ENCODE measurements at places on chromosomes 12 and 14. TPM values are rescaled to one million over a fixed set of nuclear protein-coding genes. Genes with fewer than 3 reads are reported as not detected.

- DNase-seq, result no peak
Measured at GRCh38 chr12:34604227-34604626, 581.9 kb downstream of the ALG10 start.

The TCL1A gene
- not detected for total RNA-seq

DNA sequence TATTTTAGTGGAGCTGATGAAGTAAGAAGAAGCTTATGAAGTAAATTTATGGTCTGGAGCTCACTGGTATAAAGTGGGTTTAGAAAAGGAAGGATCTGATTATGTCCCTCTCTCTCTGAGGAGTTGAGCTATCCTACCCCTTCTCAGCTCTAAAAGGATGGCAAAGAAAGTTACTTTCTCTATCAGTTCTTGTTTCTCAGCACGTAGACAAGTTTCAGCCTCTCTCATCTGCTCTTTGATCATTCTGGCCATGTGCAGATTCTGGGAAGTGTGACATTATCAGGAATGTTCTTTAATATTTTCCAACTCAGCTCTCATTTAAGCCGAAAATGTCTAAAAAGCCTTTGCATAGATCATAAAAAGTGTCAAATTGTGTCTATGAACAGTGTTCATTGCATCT is 5.8 kb upstream of the EGLN3 start:
- DNase-seq, result no peak

DNA sequence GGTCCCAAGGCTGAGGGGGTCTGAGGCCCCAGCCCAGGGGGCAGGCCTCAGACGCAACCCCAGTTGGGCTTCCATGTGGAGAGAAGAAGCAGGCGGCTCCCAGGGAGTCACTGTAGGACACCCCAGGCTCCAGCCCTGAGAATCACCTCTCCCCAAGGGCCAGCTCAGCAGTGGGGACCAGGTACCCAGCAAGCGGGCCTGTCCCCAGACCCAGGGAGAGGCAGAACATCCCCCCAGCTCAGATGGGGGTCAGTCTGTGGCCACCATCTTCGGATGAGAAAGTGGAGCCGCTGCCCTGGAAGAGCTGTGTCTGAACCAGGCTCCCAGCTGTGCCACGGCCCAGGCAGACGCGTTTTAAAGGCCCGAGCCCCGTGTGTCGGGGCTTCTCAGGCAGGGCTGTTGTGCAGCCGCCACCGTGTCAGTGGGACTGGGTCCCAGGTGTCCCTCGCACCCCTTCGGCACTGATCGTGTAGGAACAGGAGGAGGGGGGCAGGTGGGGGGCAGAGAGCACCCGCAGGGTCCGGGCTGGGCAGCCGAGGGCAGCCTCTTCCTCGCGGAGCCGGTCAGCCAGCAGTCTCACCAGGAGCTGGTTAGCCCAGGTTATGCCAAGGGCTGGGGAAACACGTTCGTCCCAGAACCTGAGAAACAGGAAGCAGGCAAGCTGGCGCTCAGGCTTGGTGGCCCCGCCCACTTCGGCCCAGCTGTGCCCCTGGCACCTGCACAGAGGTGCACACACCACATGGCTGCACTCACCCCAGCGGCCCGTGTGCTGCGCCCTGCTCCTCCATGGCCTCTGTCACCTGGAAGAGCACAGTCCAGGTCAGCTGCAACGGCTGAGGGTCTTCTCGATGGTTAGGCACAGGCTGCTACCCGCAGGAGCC is 16.6 kb downstream of the XRCC3 start:
- no peak for DNase-seq

- no peak for DNase-seq
Measured at GRCh38 chr14:90660865-90661570, 155.2 kb downstream of the TTC7B start.

DNA sequence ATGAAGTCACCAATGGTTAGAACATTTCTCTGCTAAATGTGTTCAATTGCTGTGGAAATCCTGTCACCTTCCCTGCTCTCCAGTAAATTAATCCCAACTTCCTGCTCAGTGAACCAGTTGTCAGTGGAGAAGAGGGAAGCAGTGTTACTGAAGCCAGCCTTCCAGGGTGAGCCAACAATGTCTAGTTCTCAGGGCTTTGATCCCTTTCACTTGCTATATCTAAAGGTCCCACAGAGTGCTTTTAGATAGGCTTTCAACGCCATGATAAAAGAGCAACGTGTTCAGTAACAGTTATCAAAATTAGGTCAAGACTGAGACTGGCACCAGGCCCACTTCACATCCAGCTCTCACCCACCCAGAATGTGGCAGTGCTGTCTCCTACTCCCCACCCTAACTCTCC is 139.7 kb downstream of the KCNH5 start:
- no peak for DNase-seq

GRCh38 chr12:128004383-128004938 is 262.5 kb upstream of the TMEM132C start:
- no peak for DNase-seq

GRCh38 chr12:75525263-75525662 is 13.9 kb upstream of the KRR1 start:
- no peak for DNase-seq

GRCh38 chr14:42323426-42323825 is 716.8 kb downstream of the LRFN5 start:
- no peak for DNase-seq

DNA sequence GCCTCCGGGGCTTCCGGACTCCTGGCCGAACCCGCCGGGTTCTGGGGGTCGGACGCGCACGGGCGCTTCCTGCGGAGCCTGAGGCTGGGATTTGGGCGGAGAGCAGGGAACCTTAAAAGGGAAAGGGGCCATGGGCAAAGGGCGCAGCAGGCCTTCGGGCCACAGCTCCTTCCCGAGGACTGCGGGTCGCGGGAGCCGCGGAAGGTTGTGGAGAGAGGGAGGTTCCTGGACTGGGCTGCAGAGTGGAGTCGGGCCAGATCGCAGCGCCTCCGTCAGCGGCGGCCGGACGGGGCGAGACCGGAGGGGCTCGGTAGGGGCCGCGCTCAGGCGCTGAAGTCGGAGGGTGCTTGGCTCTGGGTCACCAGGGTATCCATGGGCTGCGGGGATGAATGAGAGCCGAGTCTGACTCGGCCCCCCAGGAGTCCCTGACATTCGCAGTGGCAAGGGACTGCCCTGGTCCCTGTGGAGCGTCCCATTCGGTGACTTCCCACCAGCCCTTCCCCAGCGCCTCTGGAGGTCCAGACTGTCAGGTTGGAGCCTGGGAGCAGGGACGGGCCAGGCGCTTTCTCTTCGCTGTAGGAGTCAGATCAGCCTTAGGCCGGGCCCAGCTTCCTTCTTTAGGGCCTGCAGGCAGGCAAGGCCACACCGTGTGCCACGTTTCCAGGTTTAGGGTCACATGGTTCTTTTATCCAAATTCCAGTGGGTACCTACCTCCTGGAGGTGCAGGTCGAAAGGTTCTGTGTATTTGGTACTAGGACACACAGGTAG is 938 bp upstream of the SLC25A29 start:
- no peak for DNase-seq

DNA sequence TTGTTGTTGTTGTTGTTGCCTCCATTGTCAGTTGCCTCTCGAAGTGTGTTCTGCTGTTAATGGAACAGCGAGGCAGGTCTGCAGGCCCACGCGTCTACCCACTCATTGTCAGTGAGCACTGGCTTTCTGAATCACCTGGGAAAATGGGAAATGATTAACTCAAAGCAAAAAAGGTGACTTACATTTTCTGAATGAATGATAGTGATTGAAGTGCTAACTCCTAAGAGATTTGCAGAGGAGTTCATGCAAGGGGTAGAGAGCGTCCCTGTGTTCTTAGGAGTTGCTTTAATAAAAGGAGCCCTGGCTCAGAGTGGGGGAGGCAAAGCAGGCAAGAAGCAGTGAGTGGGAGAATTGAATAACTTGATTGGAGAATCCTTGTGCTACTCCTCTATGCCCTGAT is 177.6 kb downstream of the CAND1 start:
- no peak for DNase-seq

The PMEL gene
- 10,199 TPM for total RNA-seq

DNA sequence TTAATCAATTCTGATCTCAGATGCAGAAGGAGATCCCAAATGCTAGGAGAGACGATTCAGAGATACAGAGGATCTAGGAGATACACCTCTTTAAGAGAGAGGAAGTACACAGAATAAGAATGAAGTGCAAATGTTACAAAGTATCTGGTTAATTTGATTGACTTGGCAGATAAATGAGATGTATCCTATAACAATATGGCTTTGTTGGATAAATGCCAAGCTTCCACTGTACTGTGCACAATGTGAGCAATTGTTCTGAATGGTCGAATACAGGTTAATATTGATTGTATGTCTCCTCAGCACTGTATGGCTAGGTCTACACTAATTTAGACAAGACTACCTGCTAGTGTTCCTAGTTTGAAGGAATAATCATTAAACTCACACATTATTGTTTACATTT is 119.6 kb upstream of the PTPRB start:
- no peak for DNase-seq

The RPL10L gene
- not detected for total RNA-seq

DNA sequence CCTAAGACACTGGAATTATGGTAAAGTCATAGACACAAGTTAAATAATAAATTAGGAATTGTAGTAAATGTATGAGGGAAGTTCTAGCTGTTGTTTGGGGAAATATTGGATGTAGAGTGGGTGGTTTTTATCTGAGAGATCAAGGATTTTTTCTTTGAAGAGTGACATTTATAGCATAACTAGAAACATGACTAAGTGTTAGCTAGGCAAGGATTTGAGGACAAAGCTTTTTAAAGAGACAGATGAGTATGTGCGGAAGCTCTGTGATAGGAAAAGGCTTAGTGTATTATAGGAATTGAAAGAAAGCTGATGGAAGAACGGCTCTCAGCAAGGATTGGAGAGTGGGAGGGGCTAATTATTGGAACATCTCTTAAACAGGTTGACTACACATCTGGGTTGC is 24.5 kb downstream of the PDZRN4 start:
- no peak for DNase-seq

DNA sequence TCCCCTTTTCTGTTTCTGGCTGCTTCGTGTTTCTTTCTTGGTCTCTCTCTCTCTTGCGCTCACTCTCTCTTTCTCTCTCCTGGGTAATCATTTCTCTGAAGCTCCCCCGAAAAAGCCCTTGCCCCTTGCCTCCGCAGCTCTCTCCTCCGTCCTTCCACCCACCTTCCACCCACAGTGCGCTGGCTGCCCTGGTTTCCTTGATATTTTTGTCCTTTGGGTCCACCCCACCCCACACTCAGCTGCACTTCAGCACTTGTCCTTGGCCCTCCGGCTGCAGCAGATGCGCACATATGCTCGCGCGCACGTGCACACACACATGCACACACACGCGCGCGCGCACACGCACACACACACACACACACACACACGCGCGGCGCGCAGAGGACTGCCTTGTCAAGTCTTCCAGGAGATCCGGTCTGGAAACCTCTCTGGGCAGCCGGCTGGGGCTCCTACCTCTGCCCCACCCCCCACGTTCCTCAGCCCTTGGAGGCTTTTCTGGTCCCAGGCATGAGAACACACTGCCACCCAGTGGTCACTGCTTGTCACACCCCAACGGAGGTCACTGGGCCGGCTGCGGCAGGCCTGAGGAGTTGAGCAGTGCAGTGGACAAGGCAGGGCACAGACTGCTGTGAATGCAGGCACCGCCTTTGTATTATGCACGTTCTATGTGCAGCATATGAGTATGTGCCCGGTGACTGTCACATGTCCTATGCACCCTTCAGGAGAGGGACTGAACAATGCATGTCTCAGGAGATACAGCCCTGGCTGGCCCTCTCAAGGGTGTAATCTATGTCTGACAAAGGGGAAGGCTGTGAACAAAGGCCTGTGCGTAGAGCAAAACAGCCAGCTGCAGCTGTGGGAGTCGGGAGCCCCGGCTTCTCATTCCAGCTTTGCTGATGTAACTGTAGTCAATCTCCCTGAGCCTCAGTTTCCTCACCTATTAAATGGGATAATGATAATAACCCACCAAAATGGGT is 6.5 kb downstream of the LAG3 start:
- peak; percentile 96 for DNase-seq

DNA sequence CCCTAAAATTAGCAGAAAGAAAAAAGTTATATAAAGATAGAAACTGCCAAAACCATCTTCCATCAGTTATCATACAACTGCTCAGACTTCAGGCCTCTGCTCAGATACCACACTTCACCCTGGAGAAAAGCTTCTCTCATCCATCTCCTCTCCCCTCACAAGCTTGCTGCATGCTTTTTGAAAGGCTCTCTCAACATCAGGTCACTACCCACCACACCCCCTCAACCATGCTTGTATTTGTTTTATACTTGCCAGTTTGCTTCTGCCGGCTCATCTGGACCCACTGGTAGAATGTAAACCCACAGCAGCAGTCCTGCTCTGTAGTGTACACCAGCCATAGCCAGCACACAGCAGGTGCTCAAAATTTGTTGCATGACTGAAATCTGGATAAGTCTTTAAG is 8.8 kb downstream of the PPP1CC start:
- DNase-seq, result peak; percentile 13

DNA sequence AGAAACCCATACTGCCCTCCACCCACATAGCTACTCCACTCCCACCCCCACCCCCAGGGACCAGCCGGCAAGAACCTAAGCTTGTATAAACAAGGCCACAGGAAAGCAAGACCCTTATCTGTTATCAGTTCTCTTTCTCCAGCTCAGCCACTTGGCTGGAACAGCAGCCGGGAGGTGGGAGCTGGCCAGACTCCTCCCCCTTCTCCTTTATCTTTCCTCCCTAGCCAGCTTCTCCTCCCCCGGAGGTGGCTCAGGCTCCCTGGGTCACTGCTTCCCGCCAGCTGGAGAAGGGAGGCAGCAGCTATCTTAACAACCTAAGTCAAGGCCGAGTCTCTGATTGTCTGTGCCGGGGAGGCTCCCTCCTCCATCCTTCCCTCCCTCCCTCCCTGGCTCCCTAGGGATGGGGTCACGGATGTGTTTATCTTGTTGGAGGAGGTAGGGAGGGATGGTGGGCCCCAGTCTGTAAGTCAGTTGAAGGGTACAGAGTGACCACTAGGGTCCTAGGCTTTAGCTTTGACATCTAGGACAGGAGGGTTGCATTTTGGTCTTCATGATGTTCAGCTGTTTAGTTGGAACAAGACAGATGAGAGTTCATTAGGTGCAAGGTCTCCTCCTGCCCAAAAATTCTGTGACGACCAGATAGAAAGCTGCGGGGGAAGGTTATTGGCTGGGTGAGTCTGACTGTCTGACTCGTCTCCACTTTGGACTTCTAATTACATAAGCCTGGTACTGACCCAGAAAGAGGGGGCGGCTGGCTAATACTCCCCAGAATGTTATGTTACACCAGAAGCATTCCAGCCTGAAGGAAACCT is 29.7 kb downstream of the ZFP36L1 start:
- DNase-seq, result no peak

The KRT1 gene
- total RNA-seq, result not detected

- DNase-seq, result no peak
Measured at GRCh38 chr12:66337381-66338010, 35.2 kb downstream of the HELB start.

GRCh38 chr12:102484428-102484958 is 4.1 kb upstream of the IGF1 start:
- peak; percentile 68 for DNase-seq

The ALG10B gene
- 5.1 TPM for total RNA-seq

The KCNC2 gene
- total RNA-seq, result not detected

The CLEC6A gene
- total RNA-seq, result 0.29 TPM
